Activated CD4-positive, alpha-beta T cell treated with anti-CD3 and anti-CD28 coated beads for 36 hours (primary cell): ENCODE measurements at places on chromosomes 7 and 10.

DNA sequence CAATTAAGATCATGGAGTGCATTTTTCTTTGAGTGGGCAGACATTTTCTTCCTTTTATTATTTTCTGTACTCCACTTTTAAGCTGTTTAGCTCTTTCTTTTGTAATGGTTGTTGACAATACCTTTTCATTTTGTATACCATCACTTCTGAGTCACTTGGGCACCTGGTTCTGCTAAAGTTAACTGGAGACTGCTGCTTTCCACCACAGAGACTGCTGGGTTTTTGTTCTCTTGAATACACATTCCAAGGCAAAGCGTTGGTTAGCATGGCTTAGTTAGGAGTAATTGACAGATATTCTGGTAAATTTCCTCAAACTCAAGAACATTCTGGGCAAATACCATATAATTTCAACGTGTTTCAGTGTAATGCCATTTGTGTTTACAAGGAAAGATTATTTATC, 541.9 kb upstream of the CELF2 start:
- H3K27ac ChIP-seq, result no peak overlapping the region
- H3K36me3 ChIP-seq, result no peaks in the 10 kb centered on the region
- H3K4me1 ChIP-seq, result no peaks in the 10 kb centered on the region
- no peak overlapping the region for H3K4me3 ChIP-seq
- peaks cover 9% of the 10 kb centered on the region for H3K27me3 ChIP-seq

DNA sequence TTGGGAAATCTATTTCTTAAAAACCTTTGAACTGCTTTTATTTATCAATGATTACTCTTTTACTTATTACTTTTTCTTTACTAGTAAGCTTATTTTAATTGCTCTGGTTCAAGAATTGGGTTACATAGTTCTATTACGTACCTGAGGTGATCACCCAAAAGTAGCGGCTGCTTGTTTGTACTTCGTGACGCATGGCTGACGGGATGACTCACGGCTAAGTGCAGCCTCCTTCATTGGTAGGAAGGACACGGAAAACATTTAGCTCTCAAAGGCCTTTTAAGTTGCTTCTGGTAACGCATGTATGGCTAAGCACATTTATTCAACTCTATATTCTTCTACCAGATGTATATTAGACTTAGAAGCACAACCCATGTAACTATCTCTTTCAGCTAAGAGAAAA, 285.8 kb upstream of the SP4 start:
- DNase-seq, result no peak
- H3K27me3 ChIP-seq, result peaks cover 10% of the 10 kb centered on the region
- H3K27ac ChIP-seq, result no peak overlapping the region
- no peak overlapping the region for H3K4me3 ChIP-seq
- H3K36me3 ChIP-seq, result no peaks in the 10 kb centered on the region

DNA sequence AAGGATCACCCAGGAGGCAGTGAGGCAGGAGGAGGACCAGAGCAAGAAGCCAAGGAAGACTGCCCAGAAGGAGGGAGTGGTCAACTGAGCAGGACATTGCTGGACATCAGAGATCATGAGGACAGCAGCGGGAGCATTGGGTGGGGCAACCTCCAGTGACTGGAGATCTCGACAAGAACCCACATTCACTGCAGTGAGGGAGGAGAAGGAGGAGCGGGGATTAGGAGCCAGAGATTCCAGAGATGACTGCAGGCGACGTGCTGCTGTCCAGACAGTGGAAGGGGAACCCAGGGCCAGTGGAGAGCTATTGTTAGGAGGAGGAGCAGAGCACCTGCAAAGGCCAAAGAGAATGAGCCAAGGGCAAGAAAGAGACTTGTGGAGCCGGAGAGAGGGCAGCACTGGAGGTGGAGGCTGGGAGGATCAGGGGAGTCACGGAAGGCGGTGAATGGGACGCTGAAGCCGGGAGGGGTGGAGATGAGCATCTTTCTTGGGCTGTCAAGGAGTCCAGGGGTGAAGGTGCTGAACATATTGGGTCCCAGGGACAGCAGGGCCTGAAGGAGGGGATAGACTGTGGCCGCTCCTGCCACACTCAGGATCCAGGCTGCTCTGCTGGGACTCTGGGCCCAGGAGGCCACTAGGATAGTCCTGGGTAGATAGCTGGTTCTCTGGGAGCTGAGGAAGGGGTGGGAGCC, 140.1 kb upstream of the UNC5B start:
- H3K27me3 ChIP-seq, result no peaks in the 10 kb centered on the region
- H3K4me1 ChIP-seq, result no peaks in the 10 kb centered on the region
- no peak overlapping the region for H3K4me3 ChIP-seq
- no peak overlapping the region for H3K27ac ChIP-seq
- no peak for DNase-seq
- H3K36me3 ChIP-seq, result no peaks in the 10 kb centered on the region

DNA sequence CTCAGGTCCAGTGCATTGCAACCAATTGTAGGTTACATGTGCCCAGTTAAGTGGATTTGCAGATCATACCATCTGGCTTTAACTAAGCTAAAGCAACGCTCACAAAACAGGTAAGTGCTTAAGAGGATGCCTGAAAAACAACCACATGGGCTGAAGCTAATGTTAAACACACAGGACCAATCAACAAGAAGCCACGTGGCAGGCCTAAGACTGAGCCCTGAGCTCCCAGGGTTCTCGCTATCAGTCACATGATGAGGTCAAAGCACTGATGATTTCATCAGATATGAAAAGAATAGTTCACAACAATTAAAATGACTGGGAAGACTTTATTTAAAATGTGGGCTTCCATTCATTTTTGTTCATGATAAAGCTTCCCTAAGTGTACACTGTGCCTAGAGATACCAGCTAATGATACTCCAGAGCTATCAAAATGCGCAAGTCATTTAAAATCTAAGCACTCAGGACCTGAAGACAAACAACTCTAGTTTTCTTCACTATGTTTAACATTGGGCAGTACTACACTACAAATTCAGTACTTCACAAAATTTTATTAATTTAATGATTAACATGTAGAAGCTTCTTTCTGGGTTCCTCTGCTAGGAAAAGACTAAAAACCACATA, 90.6 kb downstream of the PIP4K2A start:
- peak overlapping the region; percentile 83 for H3K27ac ChIP-seq
- peak overlapping the region; percentile 45 for H3K4me3 ChIP-seq
- H3K4me1 ChIP-seq, result peaks cover 97% of the 10 kb centered on the region
- H3K36me3 ChIP-seq, result peaks cover 19% of the 10 kb centered on the region
- H3K27me3 ChIP-seq, result no peaks in the 10 kb centered on the region
- peak; percentile 54 for DNase-seq

DNA sequence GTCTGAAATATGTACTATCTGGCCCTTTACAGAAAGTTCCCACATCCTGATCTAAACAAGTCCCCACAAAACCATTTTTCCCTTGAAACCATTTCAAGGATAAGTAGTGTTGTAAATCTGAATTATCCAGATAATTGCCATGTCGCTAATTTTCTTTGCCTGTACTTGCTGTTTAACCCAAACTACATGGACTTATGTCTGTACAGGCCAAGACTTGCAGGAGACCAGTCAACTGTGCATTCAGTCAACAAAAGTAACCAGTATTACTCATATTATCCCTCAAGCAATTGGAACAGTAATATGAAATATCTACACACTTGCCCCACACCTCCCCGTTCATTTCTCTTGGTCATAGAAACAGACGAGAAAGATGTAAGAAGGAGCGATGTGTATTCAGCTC, 347.8 kb upstream of the NFE2L3 start:
- no peak overlapping the region for H3K4me3 ChIP-seq
- no peaks in the 10 kb centered on the region for H3K36me3 ChIP-seq
- no peak for DNase-seq
- peaks cover 13% of the 10 kb centered on the region for H3K4me1 ChIP-seq

DNA sequence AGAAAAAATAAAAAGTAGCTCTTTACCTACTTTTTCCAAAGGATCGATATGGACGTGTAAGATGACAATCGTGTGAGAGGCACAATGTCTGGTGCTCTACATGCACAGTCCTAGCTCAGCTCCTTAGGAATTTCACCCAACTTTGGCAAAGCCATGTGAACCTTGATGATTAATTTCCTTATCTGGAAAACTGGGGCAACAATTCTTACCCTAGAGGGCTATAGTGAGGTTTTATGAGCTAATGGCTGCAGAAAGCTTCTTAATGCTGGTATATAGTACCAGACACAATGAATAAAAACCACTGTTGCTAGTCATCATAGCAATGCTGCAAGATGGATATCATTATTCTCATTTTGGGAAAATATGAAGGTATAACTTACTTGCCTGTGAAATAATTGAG, 202.7 kb downstream of the PARD3 start:
- H3K4me1 ChIP-seq, result no peaks in the 10 kb centered on the region
- peaks cover 2% of the 10 kb centered on the region for H3K27me3 ChIP-seq
- no peak for DNase-seq
- H3K4me3 ChIP-seq, result no peak overlapping the region
- no peak overlapping the region for H3K27ac ChIP-seq

DNA sequence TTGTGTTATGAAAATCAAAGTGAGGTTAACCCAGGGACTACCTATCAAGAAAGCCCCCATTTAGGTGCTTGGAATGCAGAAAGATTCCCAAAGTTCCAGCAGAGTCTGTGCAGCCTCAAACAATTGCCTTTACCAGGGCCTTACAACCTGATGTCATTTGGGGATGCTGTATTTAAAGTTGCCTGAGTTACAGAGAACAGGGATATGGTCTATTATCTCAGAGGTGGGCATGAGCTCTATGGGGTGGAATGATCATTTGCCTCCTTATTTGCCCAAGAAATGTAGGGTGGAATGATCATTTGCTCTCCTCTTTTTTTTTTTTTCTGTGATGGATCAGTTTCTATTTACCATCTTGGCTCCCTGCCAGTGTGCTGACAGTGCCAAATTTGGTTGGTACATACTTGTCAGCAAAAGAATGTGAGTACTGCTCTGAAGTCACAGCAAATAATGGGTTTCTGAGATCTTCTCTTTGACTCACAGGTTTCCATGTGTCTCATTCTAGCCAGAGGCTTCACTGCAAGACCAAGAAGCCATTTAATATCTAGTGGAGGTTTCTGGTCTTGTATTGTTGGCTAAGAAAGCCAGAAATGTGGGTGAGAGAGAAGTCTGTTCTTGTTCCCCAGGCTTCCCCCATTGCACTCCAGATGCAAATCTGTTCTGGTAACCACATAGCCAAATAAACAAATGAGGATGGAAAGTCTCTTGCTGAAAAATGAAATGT, 45.5 kb upstream of the ZNRF2 start:
- H3K27ac ChIP-seq, result no peak overlapping the region
- H3K36me3 ChIP-seq, result no peaks in the 10 kb centered on the region
- DNase-seq, result peak; percentile 74
- H3K27me3 ChIP-seq, result peaks cover 4% of the 10 kb centered on the region

DNA sequence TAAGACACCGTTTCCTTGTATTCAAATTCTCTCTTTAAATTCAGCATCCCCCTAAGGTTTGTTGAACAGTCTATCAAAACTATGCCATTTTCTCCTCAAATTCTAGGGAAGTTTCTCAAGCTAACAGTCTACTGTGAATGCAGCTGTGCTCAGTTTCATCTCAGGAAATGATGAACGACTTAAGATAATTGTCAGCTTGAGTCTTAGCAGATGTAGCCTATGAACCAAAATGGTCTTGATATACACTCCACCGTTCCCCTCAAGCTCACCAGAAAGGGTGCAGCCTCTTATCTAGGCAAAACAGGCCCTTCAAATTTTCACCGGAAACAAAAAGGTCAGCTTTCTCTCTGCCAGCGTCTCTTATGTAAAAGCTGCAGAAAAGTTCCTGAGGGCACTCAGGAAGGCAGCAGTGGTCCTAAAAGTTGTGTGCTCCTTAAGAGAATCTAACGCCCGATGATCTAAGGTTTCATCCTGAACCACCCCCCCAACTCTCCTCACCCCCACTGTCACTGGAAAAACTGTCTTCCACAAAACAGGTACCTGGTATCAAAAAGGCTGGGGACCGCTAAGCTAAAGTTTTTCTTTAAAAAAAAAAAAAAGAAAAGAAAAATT, 2.1 kb downstream of the DNAJC9 start:
- peaks cover 79% of the 10 kb centered on the region for H3K36me3 ChIP-seq
- H3K4me3 ChIP-seq, result peak overlapping the region; percentile 99
- no peaks in the 10 kb centered on the region for H3K27me3 ChIP-seq
- no peak for DNase-seq
- H3K4me1 ChIP-seq, result peaks cover 43% of the 10 kb centered on the region

DNA sequence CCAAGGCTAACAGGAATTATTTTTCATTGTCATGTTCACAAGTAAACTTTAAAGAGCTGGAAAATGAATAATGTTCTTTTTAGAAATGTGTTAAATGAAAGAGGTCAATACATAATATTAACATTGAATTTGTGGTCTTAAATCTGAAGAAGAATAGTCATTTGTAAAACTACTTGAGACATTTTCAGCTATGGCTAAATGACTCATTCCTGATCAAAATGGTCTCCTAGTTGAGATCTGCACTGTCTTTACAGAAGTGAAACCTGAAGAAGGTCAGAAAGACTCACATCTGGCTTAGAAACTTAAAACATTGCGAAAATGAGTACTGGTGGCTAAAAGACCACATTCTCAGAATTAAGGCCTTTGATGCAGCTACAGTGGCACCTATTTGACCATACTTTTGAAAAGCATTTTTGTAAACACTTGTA, 5.9 kb downstream of the PIK3CG start:
- no peak overlapping the region for H3K27ac ChIP-seq
- DNase-seq, result no peak

DNA sequence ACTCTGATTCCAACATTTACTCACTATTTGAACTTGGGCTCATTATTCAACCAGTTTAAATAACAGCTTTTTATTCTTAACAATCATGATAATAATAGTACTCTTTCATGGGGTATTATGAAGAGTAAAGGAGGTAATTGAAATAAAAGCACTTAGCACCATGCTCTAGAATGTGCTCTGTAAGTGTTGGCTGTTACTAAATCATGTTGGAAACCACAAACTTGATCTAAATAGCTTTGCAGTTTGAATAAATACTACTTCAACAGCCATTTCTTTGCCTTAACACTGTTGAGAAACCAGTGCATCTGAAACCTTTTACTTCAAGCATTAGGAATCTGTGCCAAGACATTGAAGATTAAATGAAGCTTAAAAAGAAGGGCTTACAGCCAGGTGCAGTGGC, 7.9 kb upstream of the UPF2 start:
- DNase-seq, result no peak
- no peaks in the 10 kb centered on the region for H3K36me3 ChIP-seq
- H3K4me1 ChIP-seq, result no peaks in the 10 kb centered on the region
